Motor neuron (in vitro differentiated cells): ENCODE measurements at places on chromosomes 11 and 22. TPM values are rescaled to one million over a fixed set of nuclear protein-coding genes. Genes with fewer than 3 reads are reported as not detected.

The ABCC8 gene
- 3.4 and 10.0 TPM in 2 replicates for total RNA-seq

The PRDM11 gene
- total RNA-seq, result 3.4 and 4.2 TPM in 2 replicates

The MUC5AC gene
- total RNA-seq, result 0.23 and 0.49 TPM in 2 replicates

The OR8D2 gene
- not detected in 2 replicates for total RNA-seq

The SMIM35 gene
- total RNA-seq, result 0.93 TPM in 1 of 2 replicates, not detected in the other

The A4GALT gene
- total RNA-seq, result 1.6 and 3.1 TPM in 2 replicates

The CARS1 gene
- 37.9 and 40.0 TPM in 2 replicates for total RNA-seq

The OVCH2 gene
- total RNA-seq, result not detected in 2 replicates

The SLC7A4 gene
- total RNA-seq, result 1.1 and 1.3 TPM in 2 replicates

The CAPN5 gene
- 201 and 205 TPM in 2 replicates for total RNA-seq

The ARHGEF17 gene
- total RNA-seq, result 17.1 and 17.3 TPM in 2 replicates

The NADSYN1 gene
- 58.0 and 64.3 TPM in 2 replicates for total RNA-seq

The PNPLA3 gene
- 5.8 and 6.0 TPM in 2 replicates for total RNA-seq

The MRGPRX4 gene
- 0.20 TPM in 1 of 2 replicates, not detected in the other for total RNA-seq

The JHY gene
- 1.2 and 1.4 TPM in 2 replicates for total RNA-seq
